ENCODE measurements at places on chromosomes 3 and 15. TPM values are rescaled to one million over a fixed set of nuclear protein-coding genes. Genes with fewer than 3 reads are reported as not detected.
A peak's percentile ranks its signal among the peaks of the same experiment; 100 is the strongest.

- no peak overlapping the region for H3K27ac ChIP-seq
- H3K36me3 ChIP-seq = no peaks in the 10 kb centered on the region
- no peaks in the 10 kb centered on the region for H3K27me3 ChIP-seq
Measured at GRCh38 chr3:54717506-54717905, 210.4 kb downstream of the LRTM1 start.

DNA sequence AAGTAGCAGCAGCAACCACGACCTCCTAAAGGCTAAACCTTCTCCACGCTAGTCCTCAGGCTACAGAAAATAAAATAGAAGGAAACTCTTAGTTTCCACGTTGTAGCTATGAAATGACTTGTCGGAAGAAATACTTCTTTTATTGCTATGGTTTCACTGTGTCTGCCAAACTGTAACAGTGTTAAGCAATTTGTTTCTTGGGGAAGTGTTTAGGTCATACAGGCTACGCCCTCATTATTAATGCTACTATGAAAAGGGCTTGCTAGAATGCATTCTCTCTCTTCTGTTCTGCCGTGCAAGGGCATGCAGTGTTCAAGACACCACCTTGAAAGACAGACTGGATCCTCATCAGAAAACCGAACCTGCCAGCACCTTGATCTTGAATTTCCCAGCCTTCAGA is 462.7 kb downstream of the PLOD2 start:
- no peak for DNase-seq
- H3K27me3 ChIP-seq = no peaks in the 10 kb centered on the region
- H3K36me3 ChIP-seq = no peaks in the 10 kb centered on the region
- peak overlapping the region; percentile 24 for H3K27ac ChIP-seq
- peak overlapping the region; percentile 13 for H3K4me3 ChIP-seq
- H3K4me1 ChIP-seq = peaks cover 8% of the 10 kb centered on the region

CHRFAM7A gene
- 0.42 TPM for total RNA-seq

DNA sequence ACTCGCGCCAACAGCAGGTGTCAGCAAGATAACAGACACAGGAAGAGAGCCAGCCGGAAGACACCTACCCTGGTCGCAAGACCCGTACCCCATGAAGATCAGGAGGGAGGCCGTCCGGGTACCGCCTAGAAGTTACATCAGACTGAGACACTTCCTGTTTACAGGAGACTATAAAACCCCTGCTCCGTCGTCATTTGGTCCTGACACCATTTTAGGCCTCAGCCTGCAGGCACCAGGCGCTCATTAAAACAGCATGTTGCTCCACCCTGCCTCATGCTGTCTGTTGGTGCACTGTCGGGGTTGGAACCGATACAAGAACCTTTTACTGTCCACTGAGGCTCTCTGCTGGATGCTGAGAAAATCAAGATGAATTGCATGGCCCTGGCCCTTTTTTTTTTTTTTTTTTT is 15.6 kb upstream of the PRTG start:
- H3K27ac ChIP-seq = no peak overlapping the region
- DNase-seq = no peak
- peaks cover 3% of the 10 kb centered on the region for H3K27me3 ChIP-seq
- H3K4me3 ChIP-seq = no peak overlapping the region

- H3K36me3 ChIP-seq = no peaks in the 10 kb centered on the region
- no peaks in the 10 kb centered on the region for H3K4me1 ChIP-seq
- H3K27ac ChIP-seq = no peak overlapping the region
- no peak overlapping the region for H3K4me3 ChIP-seq
Measured at GRCh38 chr3:122101646-122102045, 46.5 kb downstream of the CD86 start.

GRCh38 chr3:44020143-44020542 is 221.5 kb upstream of the TOPAZ1 start:
- DNase-seq = no peak
- H3K4me1 ChIP-seq = peaks cover 10% of the 10 kb centered on the region
- no peak overlapping the region for H3K27ac ChIP-seq
- H3K4me3 ChIP-seq = no peak overlapping the region

DNA sequence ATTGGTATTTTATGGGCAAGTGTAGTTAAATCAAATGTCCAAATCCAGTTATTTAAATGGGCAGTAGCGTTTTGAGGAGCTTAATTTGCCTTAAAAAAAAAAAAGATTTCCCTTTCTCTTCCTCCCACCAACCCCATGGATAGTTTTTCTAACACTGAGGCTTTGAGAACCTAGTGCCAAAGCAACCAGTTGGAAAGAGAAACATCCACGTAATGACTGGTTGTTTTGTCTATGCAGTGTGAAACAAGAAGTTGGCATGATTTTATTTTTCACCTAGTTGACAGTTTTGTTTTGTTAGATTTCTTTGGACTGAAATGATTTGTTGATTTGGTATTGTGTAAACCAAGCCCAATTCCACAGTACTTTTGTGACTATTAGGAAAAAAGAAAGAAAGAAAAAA is 170.0 kb downstream of the SOX2 start:
- no peak for DNase-seq
- H3K27me3 ChIP-seq = no peaks in the 10 kb centered on the region
- H3K4me3 ChIP-seq = no peak overlapping the region
- H3K27ac ChIP-seq = no peak overlapping the region
- H3K36me3 ChIP-seq = no peaks in the 10 kb centered on the region

ROBO2 gene
- 0.95 TPM for total RNA-seq

- peaks cover 14% of the 10 kb centered on the region for H3K4me1 ChIP-seq
- no peak for DNase-seq
- no peaks in the 10 kb centered on the region for H3K36me3 ChIP-seq
- no peaks in the 10 kb centered on the region for H3K27me3 ChIP-seq
- no peak overlapping the region for H3K4me3 ChIP-seq
Measured at GRCh38 chr3:102161384-102162006, 273.3 kb upstream of the ZPLD1 start.

GRCh38 chr3:113505867-113506266 is 9.1 kb downstream of the SPICE1 start:
- DNase-seq = no peak
- H3K27ac ChIP-seq = no peak overlapping the region
- no peaks in the 10 kb centered on the region for H3K27me3 ChIP-seq
- no peaks in the 10 kb centered on the region for H3K4me1 ChIP-seq
- H3K36me3 ChIP-seq = peaks cover 14% of the 10 kb centered on the region

GRCh38 chr3:69764861-69765260 is 25.6 kb downstream of the MITF start:
- H3K4me1 ChIP-seq = peaks cover 71% of the 10 kb centered on the region
- H3K27me3 ChIP-seq = no peaks in the 10 kb centered on the region

DNA sequence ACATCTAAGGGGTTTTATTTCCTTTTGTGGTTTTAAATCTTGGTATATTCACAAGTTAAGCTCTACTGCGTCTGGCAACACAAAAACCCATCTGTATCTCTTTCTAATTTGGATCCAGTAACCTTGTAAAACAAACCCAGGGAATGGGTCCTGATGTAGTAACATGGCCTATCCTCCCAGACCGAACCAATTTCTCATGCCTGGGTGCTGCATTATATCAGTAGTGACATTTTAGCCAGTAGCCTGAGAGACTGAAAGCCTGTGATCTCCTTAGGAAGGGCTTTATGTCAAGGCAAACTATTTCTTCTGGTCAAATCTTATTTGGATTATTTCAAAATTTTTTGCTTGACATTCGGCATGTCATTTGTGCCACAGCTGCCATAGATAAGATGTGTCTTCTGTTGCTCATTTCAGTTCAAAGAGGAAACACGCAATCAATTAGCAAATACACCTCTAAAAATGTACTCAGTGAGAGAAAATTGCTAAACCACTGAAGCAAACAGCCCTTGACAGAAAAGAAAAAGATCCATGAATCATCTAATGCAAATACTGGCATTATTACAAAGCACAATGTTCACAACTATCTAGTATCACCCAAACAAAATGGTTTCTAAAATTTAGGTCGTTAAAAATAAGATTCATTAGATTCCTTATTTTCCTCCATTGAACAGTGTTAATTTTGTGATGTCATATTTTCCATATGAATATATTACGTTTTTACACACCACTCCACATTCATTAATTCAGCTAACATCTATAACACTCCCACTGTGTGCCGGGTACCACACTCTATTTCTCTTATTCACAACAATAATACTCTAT is 4.0 kb downstream of the NPTN start:
- H3K36me3 ChIP-seq = no peaks in the 10 kb centered on the region
- H3K27me3 ChIP-seq = no peaks in the 10 kb centered on the region
- peak overlapping the region; percentile 9 for H3K27ac ChIP-seq
- no peak overlapping the region for H3K4me3 ChIP-seq
- DNase-seq = no peak
- peaks cover 87% of the 10 kb centered on the region for H3K4me1 ChIP-seq

GRCh38 chr15:66734961-66735908 is 33.2 kb downstream of the SMAD6 start:
- H3K36me3 ChIP-seq = no peaks in the 10 kb centered on the region
- DNase-seq = no peak
- H3K4me1 ChIP-seq = peaks cover 19% of the 10 kb centered on the region
- peak overlapping the region; percentile 5 for H3K27ac ChIP-seq
- no peaks in the 10 kb centered on the region for H3K27me3 ChIP-seq
